ENCODE measurements at places on chromosomes 7 and 10.

DNA sequence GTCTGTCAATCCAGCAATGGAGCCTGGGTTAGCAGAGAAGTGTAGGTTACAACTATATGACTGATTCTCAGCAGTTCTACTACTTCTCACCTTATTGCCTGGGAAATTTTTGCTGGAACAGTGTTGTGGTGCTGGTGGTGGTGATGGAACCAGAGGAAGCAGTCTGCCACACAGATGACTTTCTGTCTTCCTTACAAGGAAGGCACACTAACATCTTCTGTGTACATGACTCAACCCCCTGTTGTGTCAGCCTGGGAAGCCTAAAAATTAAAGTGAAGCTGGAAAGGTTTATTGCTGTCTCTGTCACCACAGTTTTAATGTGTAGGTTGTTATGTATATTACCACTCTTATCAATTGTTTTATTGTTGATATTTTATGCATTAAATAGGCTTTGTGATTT is 40.3 kb downstream of the ANKRD7 start:
- no peak for DNase-seq

DNA sequence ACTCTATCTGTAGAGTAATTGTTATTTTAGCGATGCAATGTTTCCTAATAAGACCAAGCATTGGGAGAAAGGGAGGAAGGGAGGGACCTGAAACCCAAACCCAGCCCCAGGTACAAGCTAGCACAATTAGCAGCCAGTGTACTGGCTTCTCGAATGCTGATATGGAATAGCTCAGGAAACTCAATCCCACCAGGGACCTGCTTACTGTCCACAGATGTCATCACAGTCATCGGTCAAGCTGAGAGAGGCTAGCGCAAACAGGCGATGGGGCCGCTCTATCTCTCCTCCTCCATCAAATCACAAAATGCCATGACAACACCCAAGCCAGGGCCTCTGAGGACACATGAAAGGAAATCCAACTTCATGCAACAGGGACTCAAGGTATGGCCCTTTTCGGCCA is 192.1 kb downstream of the KCNMA1 start:
- no peak for DNase-seq

- DNase-seq: no peak
These were observed 4.5 kb upstream of the MACROH2A2 start for GRCh38 chr10:70048030-70048723.

- DNase-seq: no peak
These were observed 37.0 kb downstream of the GPR22 start for GRCh38 chr7:107506674-107507339.

- no peak for DNase-seq
These were observed 22.3 kb downstream of the NPS start for GRCh38 chr10:127571386-127571785.

DNA sequence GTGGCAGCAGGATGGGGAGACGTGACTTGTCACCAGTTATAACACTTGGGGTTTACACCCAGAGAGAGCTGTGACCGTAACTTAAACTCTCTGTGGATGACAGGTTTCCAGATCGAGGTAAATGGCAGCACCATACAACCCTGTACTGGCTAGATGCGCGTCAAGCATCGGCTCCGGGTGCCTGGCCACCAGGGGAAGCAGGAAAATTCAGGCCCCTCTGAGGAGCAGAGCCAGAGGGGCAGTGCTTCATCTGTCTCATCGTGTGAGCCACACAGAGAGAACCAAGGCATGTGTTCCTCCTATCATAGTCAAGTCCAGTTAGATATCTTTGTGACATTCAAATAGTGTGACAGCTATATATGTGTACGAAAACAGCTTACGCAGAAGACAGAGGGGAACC is 652.2 kb upstream of the FOXK1 start:
- DNase-seq: no peak

GRCh38 chr7:123126171-123126570 is 73.6 kb downstream of the SLC13A1 start:
- no peak for DNase-seq

DNA sequence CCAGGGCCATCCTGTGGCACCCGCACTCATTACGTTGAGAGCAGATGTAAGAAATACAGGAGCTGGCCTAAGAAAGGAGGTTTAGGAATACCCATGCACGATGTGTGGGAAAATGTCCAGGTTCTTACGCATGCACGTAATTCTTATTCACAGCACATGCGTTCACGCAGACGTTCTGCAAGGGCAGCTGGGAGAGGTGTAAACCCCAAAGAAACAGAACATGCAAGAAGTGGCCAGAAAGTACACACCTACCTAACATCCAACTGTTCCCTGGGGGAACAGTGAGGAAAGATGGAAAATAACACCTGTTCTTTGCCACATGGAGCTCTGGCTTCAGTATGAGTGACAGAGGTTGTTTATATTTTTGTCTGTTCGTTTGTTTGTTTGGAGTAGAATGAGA is 285.6 kb downstream of the PRPF18 start:
- DNase-seq: no peak

GRCh38 chr7:158123214-158123613 is 464.4 kb downstream of the PTPRN2 start:
- no peak for DNase-seq

DNA sequence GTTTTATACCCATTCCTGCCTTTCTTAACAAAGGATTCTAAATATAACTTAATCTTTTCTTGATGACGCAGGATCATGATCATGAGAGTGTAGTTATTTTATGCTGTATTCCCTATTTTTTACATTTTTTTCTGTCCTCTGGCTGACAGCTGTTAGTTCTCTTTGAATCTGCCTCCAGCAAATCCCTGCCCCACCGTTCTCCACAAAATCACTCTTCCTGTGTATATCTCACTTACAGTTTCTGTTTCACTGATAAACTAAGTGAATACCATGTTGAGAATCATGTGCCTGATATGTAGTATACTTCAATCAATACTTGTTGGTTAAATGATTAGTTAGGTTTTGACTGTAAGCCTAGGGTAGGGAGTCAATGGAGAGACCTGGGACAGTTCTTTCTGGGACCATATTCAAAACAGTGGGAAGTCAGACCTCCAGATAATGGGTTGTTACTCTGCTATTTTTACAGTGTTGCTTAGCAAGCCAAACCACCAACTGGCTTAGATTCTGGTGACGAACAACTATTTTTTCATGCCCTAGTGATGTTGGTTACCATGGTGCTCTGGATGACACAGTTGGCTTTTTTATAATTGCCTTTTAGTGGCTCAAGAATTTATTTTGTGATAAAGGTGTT is 12.8 kb downstream of the CNNM1 start:
- DNase-seq: no peak

GRCh38 chr7:81810476-81811155 is 40.8 kb upstream of the HGF start:
- DNase-seq: no peak

DNA sequence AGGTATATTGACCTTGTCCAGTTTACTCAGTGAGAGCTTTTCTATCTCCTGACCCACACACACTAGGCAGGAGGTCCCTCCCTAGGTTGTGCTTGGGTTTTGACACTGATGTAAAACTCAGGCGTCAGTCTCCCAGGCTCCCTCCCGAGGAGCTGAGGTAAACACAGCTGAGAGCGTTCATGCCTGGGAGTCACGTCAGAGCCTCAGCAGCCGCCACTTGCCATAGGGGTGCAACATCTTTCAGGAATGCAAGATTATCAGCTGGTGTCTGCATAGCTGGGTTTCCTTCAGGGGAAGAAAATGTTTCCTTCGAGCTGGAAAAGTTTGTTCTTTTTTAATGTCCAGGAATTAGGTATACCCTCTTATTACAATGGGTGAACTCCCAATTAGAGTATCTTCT is 70.6 kb downstream of the FGFR2 start:
- no peak for DNase-seq

GRCh38 chr7:159197066-159197975 is 52.7 kb upstream of the VIPR2 start:
- DNase-seq: no peak

GRCh38 chr10:45403151-45403550 is 29.1 kb downstream of the ALOX5 start:
- no peak for DNase-seq

GRCh38 chr7:105098863-105099515 is 85.0 kb downstream of the KMT2E start:
- DNase-seq: no peak

- no peak for DNase-seq
These were observed 25.8 kb downstream of the TWIST1 start for GRCh38 chr7:19091550-19092200.

DNA sequence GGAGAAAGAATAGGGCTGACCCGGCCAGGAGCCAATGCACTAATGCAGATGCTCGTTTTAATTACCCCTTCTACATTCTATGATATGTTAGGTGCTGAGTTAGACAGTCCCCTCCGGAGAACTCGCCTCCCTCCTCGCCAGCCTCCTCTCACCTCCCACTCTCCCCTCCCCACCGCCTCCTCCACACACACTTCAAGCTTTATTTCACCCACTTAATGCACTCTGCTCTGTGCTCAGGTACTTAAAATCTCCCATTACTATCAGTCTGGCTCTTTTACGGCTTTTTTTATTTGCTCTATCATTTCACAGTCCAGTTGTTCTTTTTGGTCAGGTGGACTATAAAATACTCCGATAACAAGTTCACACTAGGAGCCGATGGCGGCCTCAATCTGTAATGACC is 231.6 kb downstream of the TEX36 start:
- DNase-seq: no peak

DNA sequence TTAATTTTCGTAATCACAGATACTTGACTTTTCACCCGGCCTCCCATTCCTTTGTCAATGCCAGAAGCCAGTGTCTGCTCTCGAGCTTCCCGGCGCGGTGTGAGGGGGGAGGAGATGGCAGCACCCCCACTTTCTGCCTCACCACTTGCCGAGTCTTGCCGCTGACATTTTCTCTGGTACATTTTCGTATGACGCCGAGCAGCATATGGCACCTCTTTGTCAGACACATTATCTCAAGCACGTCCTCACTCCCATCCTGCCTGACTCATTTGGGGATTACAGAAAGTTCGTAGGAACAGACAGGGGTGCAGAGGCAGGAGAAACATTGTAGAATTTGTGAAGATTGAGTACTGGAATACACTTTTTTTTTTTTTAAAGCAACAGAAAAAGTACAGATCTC is 60.8 kb upstream of the SORCS3 start:
- no peak for DNase-seq

DNA sequence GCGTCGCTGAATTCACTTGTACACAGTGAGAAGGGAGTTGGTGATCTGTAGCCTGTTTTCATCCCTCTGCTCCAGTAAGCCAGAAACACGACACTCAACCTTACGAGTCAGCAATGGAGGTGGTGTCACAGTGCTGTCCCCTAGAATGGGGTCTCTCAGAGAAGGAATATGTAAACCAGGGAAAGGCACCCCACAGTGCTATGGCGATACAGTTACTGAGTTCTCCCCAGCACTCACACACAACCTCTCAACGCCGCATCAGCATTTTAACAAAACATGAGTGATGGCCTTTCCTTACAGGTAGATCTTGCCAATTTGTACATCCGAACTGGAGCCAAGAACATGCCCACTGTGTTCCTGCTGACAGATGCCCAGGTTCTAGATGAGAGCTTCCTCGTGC is 196.3 kb downstream of the CDCA7L start:
- no peak for DNase-seq

GRCh38 chr7:27148031-27148755 is 619 bp upstream of the HOXA6 start:
- no peak for DNase-seq

DNA sequence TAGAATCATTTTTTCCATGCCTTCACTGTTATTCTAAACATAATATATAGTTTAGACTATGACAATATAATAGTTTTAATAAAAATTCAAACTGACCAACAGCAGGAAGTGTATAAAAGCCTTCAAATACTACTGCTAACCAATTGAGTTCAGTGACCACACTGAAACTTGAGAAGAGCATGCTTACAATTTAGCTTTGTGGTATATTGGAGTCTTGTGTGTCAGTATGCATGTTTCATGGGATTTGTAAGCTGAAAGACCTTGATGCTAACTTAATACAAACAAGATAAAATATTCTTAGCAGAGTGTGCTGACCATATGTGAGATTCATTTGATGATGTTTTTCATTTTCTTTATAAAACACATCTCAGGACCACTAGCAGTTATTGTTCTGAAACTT is 395.5 kb downstream of the SUGCT start:
- no peak for DNase-seq
